ENCODE measurements at places on chromosomes 6 and 20.

DNA sequence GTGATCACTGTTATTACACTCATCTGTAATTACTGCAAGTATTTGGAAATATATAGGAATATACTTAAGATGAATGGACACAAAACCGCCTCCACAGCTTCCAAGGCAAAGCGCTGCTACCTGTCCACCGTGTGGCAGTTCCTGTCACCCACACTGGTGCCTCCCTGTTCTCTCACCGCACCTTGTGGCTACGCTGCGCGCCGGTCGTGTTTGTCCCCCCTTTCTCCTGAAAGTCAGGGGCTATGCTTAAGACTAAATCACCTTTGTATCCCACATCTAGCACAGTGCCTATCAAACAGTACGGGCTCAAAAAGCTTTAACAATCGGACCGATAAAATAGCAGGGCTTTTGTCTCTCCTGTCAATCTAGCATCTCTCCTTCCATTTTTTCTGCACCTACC lies 23.0 kb downstream of the LY86 start:
- no peak for DNase-seq

DNA sequence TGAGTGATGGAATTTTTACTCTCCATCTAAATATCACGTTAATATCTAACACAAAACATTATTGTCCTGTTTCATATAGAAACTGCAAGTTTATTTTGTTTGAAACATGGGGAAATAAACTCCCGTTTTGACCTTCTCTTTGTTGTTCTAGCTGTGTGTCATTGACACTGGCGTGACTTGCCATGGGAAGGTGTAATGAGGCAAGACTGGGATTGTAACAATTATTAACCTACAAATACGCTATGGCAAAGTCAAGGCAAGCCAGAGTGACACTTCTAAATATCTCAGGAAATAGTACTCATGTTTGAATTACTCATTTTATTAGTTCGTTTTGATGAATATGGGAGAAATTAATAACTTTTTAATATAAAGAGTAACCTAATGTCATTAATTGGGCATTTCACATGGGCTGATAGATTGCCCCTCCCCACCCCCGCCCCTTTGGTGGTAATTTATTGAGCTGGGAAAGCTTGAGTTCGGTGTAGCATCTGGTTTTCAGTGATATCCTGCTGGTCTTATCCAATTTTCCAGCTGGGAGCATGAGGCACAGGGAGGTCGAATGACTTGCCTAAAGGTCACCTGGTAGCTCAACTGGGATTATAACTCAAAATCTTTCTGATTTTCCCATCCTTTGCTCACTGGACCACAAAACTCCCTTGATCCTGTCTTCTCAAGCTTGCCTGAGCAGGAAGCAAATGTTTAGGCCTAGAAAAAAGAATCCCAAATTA lies 380.6 kb upstream of the JAG1 start:
- DNase-seq: no peak

GRCh38 chr6:87473419-87473903 lies 687 bp downstream of the SLC35A1 start:
- no peak for DNase-seq

DNA sequence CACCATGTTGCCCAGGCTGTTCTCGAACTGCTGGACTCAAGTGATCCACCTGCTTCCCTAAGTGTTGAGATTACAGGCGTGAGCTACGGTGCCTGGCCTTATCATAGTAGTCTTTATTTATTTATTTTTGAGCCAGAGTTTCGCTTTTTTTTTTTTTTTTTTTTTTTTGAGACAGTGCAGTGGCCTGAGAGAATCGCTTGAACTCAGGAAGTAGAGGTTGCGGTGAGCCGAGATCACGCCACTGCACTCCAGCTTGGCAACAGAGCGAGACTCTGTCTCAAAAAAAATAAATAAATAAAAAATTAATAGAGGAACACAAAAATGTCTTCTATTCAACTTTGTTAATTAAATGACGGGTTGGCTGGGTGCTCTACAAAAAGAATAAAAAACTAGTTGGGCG lies 12.9 kb downstream of the MAPRE1 start:
- DNase-seq: no peak

All from endothelial cell (in vitro differentiated cells).